ENCODE measurements at places on chromosomes 2 and 18.

- no peak for DNase-seq
Measured at GRCh38 chr2:121686218-121686617, 37.0 kb upstream of the CLASP1 start.

- no peak for DNase-seq
Measured at GRCh38 chr2:241788572-241788971, 11.9 kb downstream of the GAL3ST2 start.

GRCh38 chr18:48698707-48699106 lies 159.9 kb downstream of the CTIF start:
- DNase-seq = no peak

DNA sequence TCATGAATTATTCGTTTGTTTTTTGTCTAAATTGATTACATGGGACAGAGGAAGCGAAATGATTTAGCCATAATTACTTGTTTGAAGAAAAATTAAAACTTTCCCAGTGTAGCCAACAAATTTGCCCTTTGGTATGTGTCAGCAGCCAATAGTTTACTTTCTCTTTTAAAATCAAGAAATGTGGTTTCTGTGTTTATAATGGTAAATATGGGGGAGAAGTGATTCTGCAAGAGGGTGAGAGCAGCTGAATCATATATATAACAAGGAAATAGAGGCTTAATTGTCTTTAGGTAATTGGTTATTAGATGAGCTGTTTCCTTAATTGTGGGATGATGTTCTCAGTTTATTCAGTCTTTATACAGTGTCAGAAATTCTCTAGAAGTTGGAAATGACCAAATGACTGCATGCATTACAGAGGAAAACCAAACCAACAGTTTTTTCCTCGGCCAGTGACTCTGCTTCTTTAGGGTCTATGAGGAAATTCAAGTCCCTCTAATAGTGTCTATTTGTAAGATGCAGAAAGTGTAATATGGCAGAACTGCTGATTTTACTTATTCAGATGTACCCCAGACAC lies 132.9 kb downstream of the AGPS start:
- DNase-seq = no peak

GRCh38 chr2:205077159-205077558 lies 531.9 kb downstream of the PARD3B start:
- no peak for DNase-seq

GRCh38 chr18:13366962-13367892 lies 148.7 kb downstream of the LDLRAD4 start:
- DNase-seq = no peak

GRCh38 chr18:3529077-3529476 lies 79.1 kb downstream of the TGIF1 start:
- peak; percentile 21 for DNase-seq

- DNase-seq = no peak
Measured at GRCh38 chr2:218517434-218518206, 50.5 kb downstream of the USP37 start.

- no peak for DNase-seq
Measured at GRCh38 chr2:171139860-171140259, 20.8 kb downstream of the TLK1 start.

GRCh38 chr2:73156539-73157124 lies 43.9 kb upstream of the RAB11FIP5 start:
- DNase-seq = no peak

Data from hematopoietic multipotent progenitor cell treated with erythropoietin and hydrocortisone succinate and interleukin-3 and kit ligand, for 15 days (in vitro differentiated cells).